Stimulated activated CD8-positive, alpha-beta memory T cell treated with anti-CD3 and anti-CD28 coated beads, Interleukin-7, amount 100 ng/mL, for 1 hour (primary cell): ENCODE measurements at places on chromosomes 3 and 15.

- DNase-seq = no peak
Observed at GRCh38 chr3:94115482-94115881, 52.6 kb downstream of the NSUN3 start.

GRCh38 chr15:88398011-88398410 is 69.2 kb downstream of the MRPL46 start:
- DNase-seq = no peak

- DNase-seq = no peak
Observed at GRCh38 chr15:57064033-57064432, 145.6 kb downstream of the TCF12 start.

DNA sequence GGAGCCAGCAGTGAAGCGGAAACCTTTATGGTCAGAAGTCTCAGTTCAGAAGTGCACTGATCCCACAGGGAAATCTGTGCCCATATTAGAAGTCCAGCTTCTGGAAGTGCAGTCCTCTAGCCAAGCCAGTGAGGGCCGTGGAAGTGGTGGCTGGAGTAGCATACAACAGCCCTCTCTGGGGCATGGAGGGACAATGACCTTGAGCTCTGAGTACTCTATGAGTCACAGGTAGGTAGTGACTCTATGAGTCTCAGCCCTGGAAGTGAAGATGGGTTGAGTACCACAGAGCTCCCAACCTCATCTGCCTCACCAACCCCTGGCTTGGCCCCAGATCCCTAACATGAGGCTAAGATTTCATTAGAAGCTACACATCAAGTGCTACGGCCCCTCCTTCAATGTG is 205.9 kb upstream of the PPP2R3A start:
- no peak for DNase-seq

DNA sequence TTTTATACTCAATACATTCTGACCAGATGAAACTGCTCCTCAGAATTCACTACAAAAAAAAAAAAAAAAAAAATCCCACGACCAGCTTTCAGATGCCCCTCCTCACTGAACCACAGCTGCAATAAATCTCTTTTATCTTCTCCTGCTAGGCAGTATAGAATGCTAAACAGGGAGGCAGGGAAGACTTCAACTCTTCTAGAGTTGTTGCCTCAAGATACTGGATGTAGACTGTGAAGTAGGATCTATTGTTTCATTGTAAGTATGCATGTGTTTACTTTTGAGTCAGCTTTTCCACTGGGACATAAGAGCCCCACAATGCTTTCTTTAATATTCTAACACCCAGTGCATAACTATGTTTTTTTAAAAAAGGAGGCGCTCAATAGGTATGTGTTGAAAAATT is 401.4 kb downstream of the TBL1XR1 start:
- no peak for DNase-seq

DNA sequence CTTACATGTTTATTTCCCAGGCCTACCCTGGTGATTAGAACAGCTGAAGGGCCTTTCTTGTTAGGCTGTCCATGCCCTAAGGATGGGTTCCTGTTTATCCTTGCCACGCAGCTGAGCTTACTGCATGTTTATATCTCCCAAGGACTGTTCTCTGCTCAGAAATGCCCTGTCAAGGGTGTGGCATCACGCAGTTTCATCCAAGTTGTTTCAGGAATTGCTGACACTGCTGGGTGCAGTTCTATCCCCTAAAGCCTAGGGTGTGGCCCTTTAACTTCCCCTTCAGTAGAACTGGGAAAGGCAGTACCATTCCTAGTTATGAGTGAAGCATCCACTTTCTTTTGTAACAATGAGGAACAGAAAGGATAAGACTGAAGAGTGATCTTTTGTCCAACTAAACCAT is 5.0 kb downstream of the ELL3 start:
- DNase-seq = no peak

DNA sequence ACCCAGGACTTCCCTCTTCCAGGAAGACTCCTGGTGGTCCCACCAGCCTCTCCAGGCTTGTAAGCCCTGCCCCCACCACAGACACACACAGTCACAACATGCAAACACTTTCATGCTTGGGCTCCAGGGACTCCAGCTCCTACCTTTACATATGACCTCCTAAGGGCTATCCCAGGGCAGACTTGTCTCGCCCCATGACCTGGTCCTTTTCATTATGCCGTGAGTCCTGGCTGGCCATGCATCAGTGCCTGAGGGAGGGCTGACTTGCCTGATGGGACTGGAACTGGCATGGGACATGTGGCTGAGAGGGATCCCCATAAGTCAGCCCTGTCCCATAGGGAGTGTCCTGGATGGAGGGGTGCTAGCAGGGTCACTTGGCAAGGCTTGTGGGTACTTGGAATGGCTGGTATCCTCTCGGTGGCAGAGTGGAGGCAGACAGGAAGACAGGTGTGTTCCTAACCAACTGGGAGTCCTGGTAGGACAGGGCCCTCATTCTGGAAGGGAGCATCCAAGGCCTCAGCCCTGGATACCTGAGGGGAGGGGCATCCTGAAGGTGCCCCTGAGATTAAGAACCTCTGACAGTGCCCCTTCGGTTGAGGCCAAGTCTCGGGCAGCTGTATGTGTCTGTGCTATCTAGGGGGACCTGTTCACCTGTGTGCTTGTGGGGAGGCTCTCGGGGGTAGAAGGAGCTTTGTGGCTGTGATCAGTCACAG is 540 bp upstream of the HHATL start:
- no peak for DNase-seq
